ENCODE measurements at places on chromosomes 3 and 15. TPM values are rescaled to one million over a fixed set of nuclear protein-coding genes. Genes with fewer than 3 reads are reported as not detected.

DPPA2 gene
- not detected for total RNA-seq

GRCh38 chr3:171339598-171339997 lies 120.6 kb downstream of the TNIK start:
- peaks cover 12% of the 10 kb centered on the region for H3K36me3 ChIP-seq
- DNase-seq: no peak

CILP gene
- total RNA-seq: not detected

TNNC1 gene
- total RNA-seq: 7.6 TPM

DNA sequence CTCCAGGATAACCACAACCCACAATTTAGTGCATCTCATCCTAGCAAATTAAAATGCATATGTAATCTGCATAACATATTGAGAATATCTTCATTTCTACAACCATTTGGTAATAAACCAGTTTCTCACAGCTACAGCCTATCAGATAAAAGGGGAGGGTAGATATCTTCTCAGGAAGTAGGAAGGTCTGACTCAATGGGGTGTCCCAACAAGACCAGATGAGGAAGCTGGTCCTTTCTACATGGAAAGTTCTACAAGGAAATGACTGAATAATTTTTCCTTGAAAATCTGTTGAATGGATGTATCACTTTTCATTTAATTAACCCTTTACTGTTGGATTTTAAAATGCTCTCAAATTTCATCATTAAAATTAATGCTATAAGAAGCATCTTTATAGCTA lies 17.4 kb upstream of the TMPRSS7 start:
- H3K4me1 ChIP-seq: peaks cover 17% of the 10 kb centered on the region
- H3K36me3 ChIP-seq: no peaks in the 10 kb centered on the region
- H3K4me3 ChIP-seq: no peak overlapping the region
- H3K27ac ChIP-seq: no peak overlapping the region

SLC2A2 gene
- total RNA-seq: not detected

DNA sequence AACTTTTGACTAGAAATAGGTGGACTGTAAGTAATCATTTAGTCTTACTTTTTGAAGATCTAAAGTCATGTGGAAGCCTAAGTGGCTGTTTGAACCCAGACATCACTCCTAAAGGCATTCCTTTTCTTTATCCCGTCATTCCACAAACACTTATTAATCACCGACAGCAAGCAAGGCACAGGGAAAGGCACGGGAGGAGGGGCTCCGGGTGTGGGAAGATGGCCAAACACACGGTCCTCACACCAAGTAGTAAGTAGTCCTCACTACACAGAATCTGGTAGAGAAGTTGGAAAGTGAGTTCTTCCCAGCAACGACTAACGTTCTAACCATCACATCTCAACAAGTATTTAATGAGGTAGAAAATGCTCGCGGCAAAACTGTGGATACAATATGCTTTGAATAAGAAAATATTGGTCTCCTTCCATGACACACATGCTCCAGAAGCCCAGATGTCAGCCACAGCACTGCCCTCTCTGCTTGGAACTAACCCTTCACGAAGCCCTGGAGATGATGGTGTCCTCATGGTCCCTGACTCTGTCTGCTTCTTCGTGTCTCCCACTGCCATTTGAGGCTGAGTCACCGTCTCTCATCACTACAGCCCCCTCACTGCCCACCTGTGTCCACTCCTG lies 202.2 kb downstream of the OPA1 start:
- peaks cover 5% of the 10 kb centered on the region for H3K27me3 ChIP-seq
- DNase-seq: no peak
- no peaks in the 10 kb centered on the region for H3K4me1 ChIP-seq

DNA sequence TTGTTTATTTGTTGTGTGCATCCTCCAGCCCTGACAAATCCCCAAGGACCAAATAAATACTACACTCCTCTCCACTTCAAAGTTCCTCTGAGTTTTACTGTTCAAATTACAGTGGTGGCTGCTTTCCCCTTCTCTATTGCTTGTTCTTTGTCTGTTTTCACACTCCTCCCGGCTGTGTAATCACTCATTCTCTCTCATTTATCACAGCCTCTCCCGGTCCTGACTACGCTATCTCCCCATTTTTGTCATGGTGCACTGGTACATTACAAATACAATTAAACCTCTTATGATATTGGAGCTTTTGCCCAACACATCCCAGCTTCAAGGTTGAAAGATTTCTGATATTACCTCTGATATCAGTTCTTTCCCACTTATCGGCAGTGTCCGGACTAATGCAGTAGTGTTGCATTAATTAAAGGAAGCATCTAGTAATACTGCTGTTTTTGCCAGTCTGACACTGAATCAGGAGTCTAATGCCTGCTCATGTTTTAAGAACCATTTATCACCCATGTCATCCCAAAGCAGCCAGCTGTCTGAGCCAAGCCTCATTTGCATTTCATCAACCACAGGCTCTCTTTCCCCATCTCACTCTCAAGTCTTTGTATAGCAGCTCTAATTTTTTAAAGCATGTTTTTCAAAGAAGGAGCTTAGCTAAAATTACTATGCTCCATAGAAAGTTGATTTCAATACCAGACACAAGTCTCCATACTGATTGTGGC lies 740.5 kb downstream of the ROBO2 start:
- no peaks in the 10 kb centered on the region for H3K27me3 ChIP-seq
- no peak for DNase-seq
- no peak overlapping the region for H3K27ac ChIP-seq
- H3K4me1 ChIP-seq: no peaks in the 10 kb centered on the region
